ENCODE measurements at places on chromosomes 1 and 21.
A peak's percentile ranks its signal among the peaks of the same experiment; 100 is the strongest.

DNA sequence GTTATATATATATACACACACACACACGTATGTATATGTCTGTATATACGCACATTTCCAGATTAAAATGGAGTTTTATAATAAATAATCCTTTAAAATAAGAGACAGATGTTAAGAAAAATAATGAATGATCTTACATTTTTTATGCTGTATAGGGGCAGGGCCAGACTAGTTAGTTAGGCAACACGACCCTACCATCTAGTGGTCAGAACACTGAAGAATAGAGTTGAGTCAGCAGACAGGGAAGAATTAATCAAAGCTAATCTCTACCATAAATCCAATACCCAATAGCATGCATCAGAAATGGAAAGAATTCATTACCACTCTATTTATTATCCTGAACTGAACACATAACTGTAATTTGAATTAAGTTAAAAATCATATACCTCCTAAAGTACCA, 156.7 kb downstream of the BRINP3 start:
- DNase-seq, result no peak

DNA sequence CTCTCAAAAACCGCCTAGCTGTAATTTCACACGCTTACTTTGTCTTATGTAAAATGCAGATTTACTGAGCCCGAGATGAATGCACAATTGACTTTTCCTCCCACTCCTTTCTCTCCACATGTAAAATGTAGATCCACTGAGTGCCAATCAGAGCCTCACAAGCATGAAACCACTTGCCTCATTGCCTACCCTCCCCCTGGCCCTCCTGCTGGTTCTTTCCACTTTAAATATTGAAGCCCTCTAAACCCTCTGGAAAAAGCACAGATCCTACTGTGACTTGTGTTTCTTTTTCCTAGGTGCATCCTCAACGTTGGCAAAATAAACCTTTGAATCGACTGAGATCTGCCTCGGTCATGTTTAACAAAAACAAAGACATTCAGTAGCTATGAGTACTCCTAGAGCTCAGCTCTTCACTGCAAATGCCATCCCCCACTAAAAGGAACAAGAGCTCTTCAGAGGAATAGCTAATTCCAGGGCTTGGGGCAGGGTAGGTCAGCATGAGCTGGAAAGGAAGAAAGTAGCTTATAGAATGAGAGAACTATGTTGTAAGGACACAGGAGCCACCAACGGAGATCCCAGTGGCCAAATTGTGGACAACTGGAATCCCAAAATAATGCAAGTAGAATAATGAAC, 365.5 kb upstream of the RUNX1 start:
- no peak for DNase-seq

DNA sequence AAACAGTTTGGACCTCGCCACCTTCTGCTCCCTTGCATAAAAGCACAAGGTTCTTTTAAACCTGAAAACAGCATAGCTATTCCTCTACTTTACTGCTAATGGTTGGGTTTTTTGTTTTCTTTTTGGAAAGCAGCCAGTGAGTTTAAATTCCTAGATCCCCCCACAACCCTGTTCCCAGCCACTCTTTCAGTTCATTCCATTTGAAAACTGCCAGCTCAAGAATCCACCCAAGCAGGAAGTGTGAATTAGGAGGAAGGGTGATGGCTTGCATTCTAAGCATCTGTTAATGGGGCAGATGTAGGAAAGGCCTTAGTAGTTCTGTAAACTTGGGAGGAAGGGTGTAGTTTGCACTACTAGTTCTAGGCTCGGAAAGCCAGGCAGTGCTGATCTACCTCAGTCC, 172.9 kb upstream of the HOOK1 start:
- DNase-seq, result no peak

GRCh38 chr1:18041685-18042355, 65.8 kb upstream of the IGSF21 start:
- DNase-seq, result no peak

DNA sequence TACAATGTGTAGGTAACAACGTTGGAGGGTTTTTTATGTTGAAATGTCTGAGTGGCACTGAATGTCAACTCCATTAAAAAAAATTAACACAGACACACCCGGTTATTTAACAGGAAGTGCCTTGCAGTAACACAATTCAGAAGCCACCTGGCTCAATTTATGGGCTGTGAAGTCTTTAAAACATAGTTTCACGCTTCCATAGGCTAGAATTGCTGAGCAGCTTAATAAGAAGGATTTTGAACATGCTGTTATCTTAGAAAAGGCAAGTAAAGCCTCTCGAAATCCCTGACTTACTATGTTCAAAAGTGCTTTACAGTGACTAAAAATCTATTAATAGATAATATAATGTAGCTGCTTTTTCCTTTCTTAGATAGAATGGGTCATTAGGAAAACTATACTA, 19.7 kb downstream of the SRSF4 start:
- DNase-seq, result no peak

- DNase-seq, result peak; percentile 21
These were observed 7.2 kb upstream of the TACSTD2 start for GRCh38 chr1:58584082-58584895.

DNA sequence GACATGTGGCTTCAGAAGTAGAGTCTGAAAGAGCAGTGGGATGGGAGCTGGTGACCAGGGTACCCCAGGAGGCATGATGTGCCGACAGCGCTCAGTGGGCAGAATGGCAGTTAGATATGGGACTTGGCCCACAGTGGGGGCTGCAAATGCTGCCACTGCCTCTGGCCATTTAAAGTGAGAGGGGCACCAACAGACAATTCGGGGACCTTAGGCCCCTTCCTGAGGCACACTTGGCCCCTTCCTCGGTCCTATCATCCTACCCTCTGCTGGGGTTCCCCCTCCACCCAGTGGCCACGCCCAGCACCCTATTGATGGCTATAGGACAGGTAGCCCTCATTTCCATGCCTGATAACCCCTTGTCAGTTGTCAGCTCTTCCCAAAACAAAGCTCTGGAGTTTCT, 36.6 kb upstream of the EPHA8 start:
- DNase-seq, result no peak

GRCh38 chr1:18116777-18117176, 9.2 kb downstream of the IGSF21 start:
- DNase-seq, result no peak

- DNase-seq, result no peak
These were observed 44.8 kb downstream of the CLIC6 start for GRCh38 chr21:34713621-34714020.

GRCh38 chr21:31880816-31881215, 8.0 kb downstream of the HUNK start:
- no peak for DNase-seq

GRCh38 chr1:1431845-1432273, 3.6 kb upstream of the VWA1 start:
- no peak for DNase-seq

Measured in activated CD4-positive, alpha-beta T cell treated with anti-CD3 and anti-CD28 coated beads for 48 hours (primary cell).